ENCODE measurements at places on chromosomes 2 and 18.

DNA sequence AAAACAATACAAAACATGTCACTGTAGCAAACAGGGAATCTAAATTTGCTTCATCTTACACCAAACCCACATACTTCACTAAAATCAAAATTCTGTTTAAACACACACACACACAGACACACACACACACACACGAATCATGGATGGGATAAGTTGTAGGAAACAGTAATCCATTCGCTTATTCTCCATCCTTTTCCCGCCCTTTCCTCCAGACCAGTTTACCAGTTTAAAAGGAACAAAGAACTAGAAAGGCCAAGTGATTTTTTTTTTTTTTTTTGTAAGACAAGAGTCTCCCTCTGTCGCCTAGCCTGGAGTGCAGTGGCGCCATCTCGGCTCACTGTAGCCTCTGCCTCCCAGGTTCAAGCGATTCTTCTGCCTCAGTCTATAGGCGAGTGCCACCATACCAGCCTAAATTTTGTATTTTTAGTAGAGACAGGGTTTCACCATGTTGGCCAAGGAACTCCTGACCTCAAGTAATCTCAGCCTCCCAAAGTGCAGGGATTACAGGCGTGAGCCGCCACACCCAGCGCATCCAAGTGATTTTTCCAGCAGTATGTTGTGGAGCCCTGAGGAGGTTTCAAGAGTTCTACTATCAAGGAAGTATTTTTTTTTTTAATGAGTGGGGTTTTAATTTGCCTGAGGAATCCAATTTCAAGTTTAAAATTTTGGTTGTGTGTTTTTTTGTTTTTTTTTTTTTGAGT lies 5.7 kb downstream of the PSME4 start:
- DNase-seq = no peak

DNA sequence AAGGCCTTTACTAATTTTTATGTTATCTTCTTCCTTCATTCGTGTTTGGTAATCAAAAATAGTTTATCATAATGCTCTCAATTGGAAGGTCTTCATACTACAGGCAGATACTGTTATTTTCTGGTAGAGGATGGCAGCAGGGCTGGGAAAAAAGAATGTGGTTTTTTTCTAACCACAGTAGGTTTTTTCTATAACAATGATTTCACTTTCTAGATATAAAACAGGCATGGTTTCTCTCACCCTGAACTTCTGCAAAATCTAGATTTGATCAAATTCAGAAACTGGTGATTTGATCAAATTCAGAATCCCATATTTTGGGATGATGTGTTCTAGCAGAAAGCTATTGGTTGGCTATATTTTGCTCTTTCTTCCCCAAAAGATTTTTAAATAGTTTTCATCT lies 27.6 kb downstream of the BCL11A start:
- DNase-seq = no peak

GRCh38 chr2:241329669-241330615 lies 14.2 kb downstream of the SEPTIN2 start:
- no peak for DNase-seq

GRCh38 chr2:208366215-208367127 lies 40.1 kb upstream of the PTH2R start:
- no peak for DNase-seq

DNA sequence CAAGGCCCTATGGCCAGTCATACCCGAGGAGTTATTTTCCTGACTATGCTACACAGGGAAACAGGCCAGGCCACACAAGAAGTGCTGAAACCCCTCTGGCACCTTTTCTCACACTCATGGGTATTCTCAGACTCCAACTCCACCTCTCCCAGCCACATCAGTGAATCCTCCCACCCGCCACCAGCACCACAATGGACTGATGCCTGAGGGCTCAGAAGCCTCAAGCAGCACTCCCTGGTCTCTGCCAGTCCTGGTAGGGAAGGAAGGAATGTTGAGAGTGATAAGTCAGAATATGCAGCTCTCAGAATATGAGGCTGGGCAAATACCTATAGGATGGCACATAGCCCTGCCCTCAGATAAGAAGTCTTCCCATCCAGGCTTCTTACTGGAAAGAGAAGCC lies 391.1 kb downstream of the ALK start:
- DNase-seq = no peak

- no peak for DNase-seq
These were observed 5.4 kb upstream of the HK2 start for GRCh38 chr2:74828543-74828942.

GRCh38 chr2:96111823-96112500 lies 4.4 kb downstream of the ADRA2B start:
- DNase-seq = no peak

DNA sequence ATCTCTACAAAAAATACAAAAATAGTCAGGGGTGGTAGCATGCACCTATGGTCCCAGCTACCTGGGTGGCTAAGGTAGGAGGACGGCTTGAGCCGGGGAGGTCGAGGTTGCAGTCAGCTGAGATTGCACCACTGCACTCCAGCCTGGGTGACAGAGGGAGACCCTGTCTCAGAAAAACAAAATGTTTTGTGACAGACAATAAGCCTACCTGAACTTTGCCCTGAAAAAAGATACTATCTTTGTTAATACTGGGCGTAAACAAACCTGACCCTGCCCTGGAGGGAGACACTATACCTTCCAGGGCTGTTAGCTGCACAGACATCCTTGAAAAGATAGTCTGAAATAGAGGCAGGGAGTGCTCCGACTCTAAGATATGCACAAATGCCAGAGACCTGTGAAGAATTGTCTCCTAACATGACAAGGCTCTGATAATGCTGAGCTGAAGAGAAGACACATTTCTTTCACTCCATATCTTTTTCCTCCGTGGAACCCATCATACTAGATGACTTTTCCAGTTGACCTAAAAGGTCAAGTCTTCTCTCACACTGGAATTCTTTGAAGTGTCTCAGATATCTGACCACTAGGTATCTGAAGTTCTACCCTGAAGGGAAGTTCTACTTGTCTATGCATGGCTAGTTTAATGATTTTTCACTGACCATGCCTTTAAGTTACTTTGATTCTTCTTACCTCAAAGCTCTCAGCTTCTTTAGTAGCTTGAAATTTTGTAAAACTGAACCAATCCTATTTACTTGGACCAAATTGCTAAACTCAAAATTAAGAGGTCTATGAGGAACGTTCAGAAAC lies 20.9 kb upstream of the HK2 start:
- DNase-seq = peak; percentile 30

- no peak for DNase-seq
These were observed 261.2 kb downstream of the SPAG16 start for GRCh38 chr2:213545481-213545880.

DNA sequence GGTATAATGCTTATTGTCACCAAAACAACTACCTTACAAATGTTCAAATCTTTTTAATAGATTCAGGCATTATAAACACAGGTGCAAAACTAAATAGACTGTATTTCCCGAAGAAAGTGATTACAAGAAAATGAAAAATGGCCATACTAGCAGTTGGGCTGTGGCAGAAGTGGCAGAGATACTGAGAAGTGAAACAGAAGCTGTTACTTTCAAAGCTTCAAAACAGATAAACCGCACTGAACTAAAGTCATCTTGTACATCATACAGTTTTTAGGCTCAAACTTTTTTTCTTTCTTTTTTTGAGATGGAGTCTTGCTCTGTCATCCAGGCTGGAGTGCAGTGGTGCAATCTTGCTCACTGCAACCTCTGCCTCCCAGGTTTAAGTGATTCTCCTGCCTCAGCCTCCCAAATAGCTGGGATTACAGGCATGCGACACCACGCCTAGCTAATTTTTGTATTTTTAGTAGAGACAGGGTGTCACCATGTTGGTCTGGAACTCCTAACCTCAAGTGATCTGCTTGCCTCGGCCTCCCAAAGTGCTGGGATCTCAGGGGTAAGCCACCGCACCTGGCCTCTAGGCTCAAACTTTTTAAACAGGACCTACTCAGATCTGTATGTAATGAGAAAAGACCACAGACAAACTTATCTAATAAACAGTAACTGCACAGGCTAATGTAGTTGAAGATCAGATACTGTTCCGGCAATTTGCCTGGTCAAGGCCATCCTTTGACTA lies 77.9 kb upstream of the SATB2 start:
- DNase-seq = no peak

- DNase-seq = peak; percentile 53
These were observed 71.7 kb downstream of the IL1R2 start for GRCh38 chr2:102063487-102063911.

GRCh38 chr2:85765081-85765731 lies 11.4 kb downstream of the ATOH8 start:
- no peak for DNase-seq

DNA sequence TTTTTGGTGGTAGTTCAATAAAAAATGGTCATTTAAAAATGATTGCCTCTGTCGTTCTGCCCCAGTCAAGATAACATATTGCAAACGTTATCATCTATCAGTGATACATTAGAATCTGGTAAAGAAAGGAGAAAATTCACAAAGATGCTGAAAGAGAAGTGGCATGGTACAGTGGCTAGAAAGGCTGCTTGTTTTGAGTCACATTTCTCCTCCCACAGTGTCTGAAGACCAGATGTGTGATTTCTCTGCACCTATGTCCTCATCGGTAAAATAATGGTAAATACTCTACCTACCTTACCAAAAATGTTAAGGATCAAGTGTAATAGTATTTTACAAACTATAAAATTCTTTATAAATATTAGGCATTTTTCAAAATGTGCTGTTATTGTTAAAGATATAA lies 76.1 kb upstream of the NOSTRIN start:
- no peak for DNase-seq

- DNase-seq = no peak
These were observed 168.5 kb upstream of the CXCR4 start for GRCh38 chr2:136286423-136286822.

GRCh38 chr2:158319269-158319668 lies 137.3 kb downstream of the CCDC148 start:
- no peak for DNase-seq

GRCh38 chr18:32875625-32876024 lies 102.8 kb upstream of the KLHL14 start:
- no peak for DNase-seq
